Stimulated activated CD8-positive, alpha-beta memory T cell treated with anti-CD3 and anti-CD28 coated beads, Interleukin-7, amount 100 ng/mL, for 48 hours (primary cell): ENCODE measurements at places on chromosomes 11 and 22.

- DNase-seq: no peak
Observed at GRCh38 chr11:94150704-94151685, 22.4 kb downstream of the PANX1 start.

GRCh38 chr11:130772266-130773227 is 143.7 kb downstream of the SNX19 start:
- DNase-seq: no peak

- no peak for DNase-seq
Observed at GRCh38 chr22:20111045-20111688, 4.7 kb upstream of the RANBP1 start.

GRCh38 chr11:89508544-89508943 is 17.4 kb upstream of the NOX4 start:
- no peak for DNase-seq

DNA sequence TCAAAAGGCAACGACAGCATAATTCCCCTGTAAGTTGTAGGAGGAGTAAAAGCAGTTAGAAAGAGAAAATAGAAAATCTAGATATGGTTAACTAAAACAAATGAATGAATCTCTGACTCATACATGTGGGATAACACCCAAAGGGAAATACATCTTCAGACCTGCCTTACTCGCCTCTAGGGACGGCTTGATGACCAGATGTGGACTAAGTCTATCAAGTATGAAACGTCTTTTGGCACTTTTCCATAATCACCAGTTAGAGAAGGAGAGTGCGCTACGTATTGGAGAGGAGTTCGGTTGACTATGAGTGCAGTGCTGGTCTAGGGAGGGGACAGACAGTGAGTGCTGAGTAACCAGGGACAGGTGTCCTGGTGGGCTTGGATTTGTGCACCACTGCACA is 459.9 kb downstream of the OPCML start:
- DNase-seq: no peak

DNA sequence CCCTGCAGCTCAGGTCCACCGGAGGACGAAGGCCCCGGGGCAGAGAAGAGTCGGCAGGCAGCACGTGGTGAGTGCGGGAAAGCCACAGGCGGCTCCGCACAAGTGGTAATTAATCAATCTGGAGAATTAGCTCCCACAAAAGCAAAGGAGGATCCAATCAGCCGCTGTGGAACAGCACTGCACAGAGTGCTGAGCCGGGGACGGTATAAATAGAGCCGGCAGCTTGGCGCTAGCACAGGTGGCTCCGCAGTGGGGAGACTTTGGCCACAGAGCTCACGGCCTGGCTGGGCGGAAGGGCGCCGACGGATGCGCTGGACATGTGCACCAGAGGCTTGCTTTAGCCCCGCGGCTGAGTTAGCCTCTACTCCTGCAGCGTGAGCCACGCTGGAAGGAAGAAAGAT is 48.9 kb downstream of the IGSF9B start:
- no peak for DNase-seq

GRCh38 chr11:134260503-134260902 is 7.1 kb downstream of the ACAD8 start:
- no peak for DNase-seq

DNA sequence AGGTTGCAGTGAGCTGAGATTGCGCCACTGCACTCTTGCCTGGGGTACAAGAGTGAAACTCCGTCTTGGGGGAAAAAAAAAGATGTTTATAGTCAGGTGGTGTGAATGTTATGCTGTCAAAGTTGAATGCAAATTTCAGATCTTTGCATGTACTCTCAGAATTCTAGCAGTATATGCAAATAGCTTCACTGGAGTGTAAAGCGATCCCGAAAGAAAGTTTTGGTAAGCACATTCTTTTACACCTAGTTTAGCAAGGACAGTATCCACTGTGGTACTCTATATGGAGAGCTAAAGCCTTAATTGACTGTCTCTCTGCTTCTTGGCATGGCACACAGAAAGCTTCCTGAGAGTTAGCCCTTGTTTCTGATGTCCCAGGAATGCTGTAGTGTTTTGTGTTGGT is 4.0 kb downstream of the JAM3 start:
- no peak for DNase-seq

DNA sequence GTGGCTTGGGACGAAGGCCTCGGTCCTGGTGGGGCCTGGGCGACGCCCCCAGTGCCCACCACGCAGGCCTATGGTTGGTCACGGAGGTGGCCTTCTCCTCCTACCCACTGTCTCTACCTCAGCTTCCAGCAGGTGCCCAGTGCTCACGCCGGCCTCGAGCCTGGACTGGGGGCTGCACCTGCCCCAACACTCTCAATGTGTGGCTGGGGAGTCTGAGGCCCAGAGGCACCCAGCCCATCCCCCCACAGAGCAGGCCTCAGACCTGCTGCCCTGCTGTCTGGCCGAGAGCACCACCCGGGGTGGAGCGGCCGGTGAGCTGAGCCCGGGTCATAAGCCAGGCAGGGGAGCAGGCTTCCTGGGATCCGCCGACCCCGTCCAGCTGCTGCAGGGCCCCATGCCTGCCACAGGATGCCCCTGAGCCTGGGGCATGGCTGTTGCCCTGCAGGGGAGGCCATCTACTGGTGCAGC is 28.6 kb upstream of the MUC5AC start:
- DNase-seq: no peak

- DNase-seq: no peak
Observed at GRCh38 chr11:57936050-57936418, 87.6 kb upstream of the OR9Q1 start.

DNA sequence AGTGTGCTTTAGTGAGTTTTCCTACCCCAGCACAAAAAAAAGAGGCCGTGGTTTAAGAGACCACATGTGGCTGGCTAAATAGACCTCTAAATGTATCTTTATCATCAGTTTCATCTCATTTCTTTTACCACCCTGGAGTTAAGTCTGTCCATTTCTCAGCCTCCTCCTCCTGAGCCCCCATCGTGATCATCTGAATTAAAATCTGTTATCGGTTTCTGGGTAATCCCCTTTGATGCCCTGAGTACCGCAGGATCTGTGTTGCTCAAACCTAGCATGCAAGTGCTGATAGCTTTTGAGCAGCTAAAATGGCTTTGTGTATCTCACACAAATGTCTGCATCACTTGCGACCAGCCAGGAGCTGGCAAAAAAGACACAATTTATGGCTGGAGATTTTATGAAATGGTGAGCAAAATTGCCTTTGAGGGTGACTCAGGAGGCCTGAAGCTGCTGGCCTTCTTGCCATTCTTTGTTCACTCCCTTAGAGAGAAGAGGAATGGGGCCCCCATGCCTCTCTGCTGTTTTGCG is 236.5 kb downstream of the NTM start:
- DNase-seq: no peak

DNA sequence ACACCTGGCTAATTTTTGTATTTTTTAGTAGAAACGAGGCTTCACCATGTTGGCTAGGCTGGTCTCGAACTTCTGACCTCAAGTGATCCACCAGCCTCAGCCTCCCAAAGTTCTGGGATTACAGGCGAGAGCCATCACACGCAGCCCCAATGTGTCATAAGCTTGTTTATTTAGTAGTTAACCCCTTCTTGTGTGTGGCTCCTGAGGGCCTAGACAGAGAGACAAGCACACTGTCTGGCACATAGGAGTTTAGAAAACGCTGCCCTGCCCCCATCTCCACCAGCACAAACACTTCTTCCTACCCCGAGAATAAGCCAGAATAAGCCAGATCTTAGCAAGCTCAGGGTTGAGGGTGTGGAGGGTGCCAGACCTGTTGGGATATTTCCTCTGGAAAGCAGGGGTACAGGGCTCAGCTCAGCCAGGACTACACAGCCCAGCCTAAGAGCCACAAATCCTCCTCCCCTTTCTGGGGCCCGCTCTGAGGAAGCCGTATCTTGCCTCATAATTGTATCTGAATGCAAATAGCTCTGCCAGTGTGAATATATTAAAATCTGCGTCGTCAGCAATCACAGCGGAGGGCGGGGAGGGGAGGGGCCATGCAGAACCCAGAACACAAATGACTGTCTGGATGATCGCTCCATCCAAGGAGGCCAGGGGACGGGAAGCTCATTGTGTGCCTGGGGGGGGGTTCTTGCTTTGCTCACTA is 247.3 kb downstream of the MN1 start:
- DNase-seq: no peak

DNA sequence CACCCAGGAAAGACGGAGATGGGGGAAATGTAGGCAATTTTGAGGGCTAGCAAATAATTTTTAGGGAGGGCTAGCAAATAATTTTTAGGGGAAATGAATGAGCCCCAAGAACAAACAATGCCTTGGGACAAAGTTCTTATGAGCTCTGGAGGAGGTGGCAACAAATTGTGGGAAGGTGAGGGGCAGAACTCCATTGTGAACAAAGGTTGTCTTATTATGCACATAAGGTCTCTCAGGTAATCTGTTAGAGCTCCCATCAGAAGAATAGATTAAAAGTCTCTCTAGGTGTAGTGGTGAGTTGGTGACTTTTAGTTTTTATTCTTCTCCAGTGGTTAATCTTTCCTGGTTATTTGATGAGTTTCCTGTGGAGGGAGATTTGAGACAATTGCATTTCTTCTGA is 2.4 kb upstream of the PRPF19 start:
- DNase-seq: no peak

- DNase-seq: no peak
Observed at GRCh38 chr11:105236664-105237063, 97.1 kb upstream of the CARD18 start.

DNA sequence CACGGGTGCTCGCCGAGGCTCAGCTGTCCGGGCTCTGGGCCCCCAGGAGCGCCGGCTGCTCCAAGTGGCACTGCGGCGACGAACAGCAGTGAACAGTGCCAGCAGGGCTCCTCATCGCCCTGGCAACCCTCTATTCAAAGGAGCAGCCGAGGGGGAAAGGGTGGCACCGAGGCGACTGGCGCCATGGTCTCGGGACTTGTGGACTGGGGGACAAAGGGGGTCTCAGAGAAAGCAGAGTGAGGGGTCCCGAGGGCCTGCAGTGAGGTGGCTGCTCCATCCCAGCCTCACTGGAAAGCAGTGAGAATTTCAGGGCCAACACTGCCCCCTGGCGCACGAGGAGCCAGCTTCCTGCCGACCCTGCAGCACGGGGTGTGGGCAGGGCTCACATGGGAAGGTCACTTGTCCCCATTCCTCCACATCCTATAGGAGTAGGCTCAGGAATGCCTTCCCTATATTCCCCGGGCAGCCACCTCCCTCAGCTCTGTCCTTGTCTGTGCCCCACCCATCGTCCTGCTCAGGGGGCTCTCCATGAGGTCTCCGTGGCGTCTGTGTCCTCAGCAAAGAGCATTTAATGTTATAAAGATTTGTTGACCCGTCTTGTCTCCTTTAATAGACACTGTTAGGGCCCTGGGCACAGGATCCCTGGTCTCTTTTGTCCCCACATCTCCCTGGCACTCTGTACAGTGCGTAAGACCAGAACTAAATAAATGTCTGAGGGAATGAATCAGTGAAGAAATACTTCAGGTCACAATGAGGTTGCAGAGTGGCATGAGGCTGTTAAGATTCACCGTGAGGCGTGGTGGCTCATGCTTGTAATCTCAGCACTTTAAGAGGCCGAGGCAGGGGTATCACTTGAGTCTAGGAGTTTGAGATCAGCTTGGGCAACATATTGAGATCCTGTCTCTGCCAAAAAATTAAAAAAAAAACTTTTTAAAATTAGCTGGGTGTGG is 26.4 kb downstream of the LRFN4 start:
- DNase-seq: peak; percentile 47

DNA sequence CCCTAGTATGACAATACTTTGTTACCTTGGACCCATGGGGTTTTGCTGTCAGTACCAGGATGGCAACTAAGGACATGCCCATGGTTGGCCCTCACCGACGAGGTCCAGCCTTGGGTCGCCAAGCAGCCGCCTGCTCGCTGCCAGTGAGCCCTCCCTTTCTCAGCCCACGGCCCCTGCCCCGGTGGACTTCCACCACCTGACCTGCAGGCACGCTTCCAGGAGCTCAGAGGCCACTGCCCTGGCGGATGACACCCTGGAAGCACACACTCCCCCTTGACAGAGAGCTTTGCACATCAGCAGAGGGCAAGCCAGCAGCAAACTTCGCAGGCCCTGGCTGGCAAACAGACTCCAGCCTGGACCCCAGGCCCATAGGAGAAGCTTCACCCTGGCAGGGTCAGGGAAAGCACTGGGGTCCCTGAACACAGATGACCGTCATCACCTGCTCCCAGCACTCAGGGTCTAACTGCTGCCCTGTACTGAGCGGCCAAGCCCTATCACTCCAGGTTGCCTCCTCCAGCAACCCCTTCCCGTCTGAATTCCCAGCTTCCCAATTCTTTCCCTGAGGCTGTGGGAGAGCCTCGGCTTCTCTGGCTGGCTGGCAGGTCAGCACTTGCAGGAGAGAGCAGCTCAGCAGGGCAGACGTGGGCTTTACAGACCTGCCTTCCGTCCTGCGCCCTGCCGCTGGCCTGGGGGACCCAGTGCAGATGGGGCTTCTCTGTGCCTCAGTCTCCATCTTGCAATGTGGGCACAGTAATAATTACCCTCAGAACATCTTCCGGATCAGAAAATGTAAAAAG is 2.7 kb upstream of the PPARA start:
- DNase-seq: no peak

DNA sequence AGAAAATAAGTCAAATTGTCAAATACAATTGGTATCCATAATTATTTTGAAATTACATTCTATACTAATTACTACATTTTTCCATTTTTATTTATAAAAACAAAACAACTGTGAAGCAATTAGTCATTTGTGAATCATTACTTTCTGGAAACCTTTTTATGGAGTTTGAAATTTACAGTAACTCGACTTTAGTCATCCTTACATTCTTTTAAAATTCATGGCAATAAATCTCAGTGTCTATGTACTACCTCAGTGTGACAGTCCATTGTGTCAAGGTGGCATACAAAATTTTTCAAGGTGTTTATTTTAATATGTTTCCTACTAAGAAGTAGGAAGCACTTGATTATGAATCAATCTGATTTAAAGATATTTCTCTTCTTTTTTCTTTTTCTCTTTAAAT is 1949.4 kb upstream of the RAG2 start:
- DNase-seq: no peak

GRCh38 chr11:63874511-63874910 is 35.6 kb downstream of the MARK2 start:
- no peak for DNase-seq

- DNase-seq: no peak
Observed at GRCh38 chr22:39318507-39319283, 728 bp downstream of the RPL3 start.

DNA sequence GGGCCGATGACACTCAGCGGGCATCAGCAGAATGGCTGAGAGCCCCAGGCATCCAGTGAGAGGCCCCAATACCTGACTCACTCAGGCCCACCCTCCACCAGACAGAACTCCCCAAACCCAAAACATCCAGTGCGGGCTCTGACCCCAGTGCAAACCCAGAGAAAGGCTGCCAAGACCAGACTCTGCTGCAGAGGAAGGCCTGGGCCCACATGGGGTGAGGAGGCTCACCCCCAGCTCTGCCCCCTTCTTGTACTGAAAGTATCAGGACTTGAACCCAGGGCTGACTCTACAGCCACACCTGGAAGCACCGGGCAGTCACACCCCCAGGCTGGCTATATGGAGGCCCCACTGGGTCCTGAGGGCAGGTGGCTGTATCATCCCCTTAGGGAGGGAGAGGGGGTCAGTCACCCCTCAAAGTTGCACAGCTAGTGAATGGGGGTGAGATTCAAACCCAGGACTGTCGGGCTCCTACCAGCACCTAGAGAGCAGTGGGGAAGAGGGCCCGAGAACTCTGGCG is 49.3 kb downstream of the IGLL1 start:
- DNase-seq: no peak

GRCh38 chr11:34910817-34911216 is 5.4 kb downstream of the APIP start:
- no peak for DNase-seq
